SK-N-DZ (cell line): ENCODE measurements at places on chromosomes 3 and 15.
A peak's percentile ranks its signal among the peaks of the same experiment; 100 is the strongest.

DNA sequence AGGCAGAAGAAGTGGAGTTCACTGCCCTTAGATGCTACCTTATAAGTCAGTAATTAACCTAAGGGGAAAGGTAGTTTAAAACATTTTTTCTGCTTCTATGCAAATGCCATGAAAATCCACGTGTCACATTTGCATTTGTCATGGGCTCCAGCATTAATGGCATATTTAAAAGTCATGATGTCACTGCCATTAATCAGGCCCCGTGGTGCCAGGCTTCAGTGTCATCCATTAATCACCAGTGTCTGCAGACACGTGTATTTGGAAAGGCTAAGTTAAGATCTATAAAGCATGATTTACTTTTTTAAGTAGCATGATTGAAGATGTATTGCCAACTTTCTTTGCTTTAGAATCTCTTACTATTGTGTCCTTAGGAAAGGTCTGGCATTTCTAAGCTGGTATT is 857.8 kb downstream of the TUSC7 start:
- DNase-seq = no peak

- no peak for DNase-seq
Measured at GRCh38 chr3:39295184-39295775, 15.4 kb upstream of the CX3CR1 start.

DNA sequence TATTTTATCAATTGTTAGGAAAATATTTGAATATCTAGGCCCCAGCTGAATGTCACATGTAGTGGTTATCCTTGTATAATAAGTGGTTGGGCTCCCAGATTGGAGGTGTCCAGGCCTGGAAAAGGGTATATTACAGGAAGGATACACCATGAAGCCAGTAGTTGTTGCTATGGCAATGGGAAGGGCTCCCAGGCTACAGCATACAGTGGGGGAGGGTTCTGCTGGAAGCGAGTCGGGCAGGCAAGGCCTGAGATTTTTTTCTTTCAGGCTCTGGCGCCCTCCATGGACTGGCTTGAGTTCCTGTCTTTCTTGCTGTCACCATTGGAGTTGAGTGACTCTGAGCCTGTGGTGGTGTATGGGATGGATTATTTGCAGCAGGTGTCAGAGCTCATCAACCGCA is 8.9 kb downstream of the ECE2 start:
- peak; percentile 88 for DNase-seq

- no peak for DNase-seq
Measured at GRCh38 chr3:159775372-159775961, 213.2 kb upstream of the IL12A start.

DNA sequence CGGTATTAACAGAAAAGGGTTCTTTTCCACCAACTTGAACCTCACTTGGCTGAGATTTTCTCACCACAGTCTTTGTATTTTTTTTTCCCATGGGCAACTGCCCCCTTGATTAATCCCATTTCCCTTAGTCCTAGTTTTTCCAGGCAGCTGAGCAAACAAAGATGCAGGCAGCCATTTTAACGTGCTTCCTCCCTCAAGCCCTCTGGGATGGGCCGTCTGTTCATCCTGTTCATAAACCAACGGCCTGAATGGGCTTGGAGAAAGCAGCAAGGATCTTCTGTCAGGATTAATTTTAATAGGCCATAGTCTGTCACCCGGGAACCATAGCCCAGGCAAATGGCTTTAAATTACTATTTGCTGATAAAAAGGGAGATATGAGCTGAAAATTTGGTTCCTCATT is 10.4 kb upstream of the POLR2M start:
- DNase-seq = peak; percentile 34

- DNase-seq = no peak
Measured at GRCh38 chr3:194064380-194065332, 71.3 kb upstream of the HES1 start.

- DNase-seq = peak; percentile 11
Measured at GRCh38 chr15:20340331-20340811, 201.2 kb downstream of the GOLGA6L6 start.

GRCh38 chr15:57356636-57357035 is 19.7 kb upstream of the CGNL1 start:
- DNase-seq = no peak

DNA sequence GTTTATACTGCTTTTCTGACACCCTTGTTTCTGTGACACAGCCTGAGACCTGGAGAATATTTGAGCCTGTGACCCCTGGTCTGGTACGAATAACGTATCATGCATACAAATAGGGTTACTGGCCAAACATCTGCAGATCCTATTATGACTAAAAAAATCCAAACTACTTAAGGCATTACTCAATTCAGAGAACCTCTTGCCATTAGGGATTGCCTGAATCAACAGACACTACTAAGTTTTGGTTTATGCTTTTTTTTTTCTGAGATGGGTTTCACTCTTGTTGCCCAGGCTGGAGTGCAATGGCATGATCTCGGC is 35.4 kb downstream of the OSBPL10 start:
- DNase-seq = no peak

DNA sequence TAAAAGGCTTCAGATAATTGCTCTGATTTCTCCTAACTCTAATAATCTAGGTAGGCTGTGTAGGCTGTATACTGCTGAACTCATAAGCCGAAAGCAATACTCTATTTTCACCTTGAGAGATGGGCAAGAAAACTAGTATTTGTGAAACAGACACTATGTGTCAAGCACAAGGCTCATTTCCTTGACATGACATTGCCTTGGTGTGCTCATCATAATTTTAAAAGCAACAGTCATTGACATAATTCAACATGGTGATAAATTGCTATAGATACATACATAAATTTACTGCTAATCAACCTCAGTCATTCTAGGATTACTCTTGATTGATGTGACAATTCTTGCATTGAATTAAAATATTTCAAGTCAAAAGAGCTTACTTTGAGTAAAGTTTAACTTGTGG is 304.7 kb downstream of the CNTN3 start:
- DNase-seq = no peak

DNA sequence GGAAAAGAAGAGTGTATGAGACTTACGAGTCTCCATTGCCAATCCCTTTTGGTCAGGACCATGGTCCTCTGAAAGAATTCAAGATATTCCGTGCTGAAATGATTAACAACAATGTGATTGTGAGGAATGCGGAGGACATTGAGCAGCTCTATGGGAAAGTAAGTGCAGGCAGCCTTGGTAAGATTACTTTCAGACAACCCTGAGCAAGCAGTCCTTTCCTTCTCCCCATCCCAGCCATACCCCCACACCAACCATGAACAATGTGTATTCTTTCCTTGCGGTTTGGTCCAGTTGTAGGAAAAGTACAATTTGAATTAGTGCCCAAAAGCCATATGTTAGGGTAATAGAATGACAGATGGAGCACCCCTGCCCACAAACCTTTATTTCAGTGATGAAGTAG is 5.6 kb downstream of the TSEN2 start:
- DNase-seq = no peak

- DNase-seq = no peak
Measured at GRCh38 chr15:101295607-101296161, 636 bp upstream of the SNRPA1 start.

GRCh38 chr15:63484433-63485186 is 19.8 kb upstream of the USP3 start:
- no peak for DNase-seq

DNA sequence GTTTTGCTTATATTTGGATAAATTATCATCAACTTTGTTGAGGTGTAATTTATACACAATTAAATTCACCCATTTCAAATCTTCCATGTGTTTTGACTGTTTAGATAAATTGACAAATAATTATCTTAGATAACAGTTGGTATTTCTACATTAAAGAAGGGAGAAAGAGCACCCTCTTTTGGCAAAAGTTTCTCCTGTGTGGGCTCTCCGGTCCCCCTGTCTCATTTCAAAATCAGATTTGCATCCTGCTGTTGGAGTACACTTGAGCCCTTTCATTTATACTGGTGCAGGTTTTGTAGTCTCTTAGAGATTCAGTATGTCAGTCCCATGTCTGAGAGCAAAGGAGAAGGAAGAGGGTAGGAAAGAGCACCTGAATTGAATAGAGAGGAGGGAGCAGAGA is 49.4 kb downstream of the NKIRAS1 start:
- DNase-seq = no peak

DNA sequence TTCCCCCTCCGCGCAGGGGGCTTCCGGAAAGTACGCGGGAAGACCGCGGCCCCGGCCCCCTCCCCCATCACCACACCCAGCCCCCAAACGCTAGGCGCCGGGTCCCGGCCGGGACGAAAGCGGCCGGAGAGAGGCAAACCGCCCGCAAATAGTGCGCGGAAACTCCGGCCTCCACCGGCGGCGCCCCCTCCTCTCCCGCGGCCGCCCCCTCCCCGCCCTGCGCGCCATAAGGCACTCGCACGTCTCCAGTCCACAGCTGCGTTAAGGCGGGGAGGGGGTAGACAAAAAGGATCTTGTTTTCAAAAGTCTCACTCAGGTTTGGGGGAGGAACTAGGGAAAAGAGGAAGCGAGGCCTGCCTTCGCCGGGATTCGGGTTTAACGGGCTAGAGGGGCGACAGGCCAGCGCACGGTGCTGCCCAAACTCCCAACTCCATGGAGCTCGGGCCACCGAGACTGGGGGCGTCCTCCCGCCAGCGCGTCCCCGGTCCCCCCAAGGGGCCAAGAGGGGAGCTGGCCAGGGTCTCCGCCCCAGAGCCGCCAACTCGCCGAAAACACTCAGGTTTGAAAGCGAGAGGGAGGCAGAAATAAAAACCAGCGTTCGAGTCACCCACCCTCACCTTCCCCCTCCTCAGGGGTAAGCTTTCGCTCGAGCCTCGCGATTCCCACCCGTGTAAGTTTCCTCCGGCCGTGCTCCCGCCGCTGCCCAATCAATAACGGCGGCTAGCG is 1.8 kb downstream of the ANP32A start:
- peak; percentile 26 for DNase-seq

DNA sequence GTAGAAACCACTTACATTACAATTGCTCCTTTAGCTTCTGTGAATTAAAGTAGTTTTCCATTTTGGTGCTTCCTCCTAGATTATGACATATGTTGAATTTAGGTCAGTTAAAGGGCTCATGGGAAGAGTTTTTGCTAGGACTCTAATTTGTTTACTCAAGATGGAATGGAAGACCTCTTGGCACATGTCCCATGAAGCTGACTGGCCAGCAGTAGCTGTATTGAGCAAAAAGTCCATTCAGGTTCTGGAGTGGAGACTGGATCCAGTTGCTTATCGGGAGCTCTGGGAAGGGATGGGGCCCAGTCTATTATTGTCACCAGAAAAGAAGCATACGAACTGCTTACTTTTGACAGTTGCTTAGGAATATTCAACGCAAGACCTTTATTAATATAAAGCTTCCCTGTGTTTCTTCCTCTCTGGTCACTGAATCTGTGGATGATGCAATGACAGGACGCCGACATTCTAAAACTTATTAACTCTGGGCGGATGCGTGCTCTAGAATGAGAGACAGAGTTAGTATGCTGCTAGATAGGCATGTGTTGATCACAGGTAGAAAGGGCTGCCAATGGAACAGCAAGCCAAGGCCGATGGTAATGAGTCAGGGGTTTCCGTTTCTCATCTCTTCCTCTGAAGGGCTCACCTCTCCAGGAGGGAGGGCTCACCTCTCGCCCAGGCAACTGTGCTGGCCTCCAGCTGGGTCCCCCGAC is 155.8 kb downstream of the NR1D2 start:
- no peak for DNase-seq

- DNase-seq = no peak
Measured at GRCh38 chr15:101252836-101253235, 988 bp upstream of the CHSY1 start.

DNA sequence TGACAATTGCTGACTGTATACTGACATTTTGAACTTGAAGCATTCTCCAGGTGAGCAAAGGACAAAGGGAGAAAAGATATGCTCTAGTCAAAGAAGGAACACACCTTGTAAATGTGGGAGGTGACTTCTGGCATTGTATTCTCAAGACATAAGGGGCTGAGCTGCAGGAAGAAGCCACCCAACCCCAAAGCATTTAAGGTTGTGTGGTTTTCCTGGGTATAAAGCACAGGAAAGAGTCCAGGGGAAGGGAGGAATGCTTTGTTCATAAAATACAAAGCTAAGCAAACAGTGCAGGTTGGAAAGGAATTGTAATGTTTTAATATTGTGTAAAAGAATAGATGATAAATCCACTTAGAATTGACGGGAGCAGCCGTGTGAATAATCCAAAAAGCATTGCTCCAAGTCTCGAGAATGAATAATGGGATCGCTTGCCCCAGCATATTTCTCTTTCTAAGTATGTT is 102.4 kb upstream of the LRIG1 start:
- no peak for DNase-seq

DNA sequence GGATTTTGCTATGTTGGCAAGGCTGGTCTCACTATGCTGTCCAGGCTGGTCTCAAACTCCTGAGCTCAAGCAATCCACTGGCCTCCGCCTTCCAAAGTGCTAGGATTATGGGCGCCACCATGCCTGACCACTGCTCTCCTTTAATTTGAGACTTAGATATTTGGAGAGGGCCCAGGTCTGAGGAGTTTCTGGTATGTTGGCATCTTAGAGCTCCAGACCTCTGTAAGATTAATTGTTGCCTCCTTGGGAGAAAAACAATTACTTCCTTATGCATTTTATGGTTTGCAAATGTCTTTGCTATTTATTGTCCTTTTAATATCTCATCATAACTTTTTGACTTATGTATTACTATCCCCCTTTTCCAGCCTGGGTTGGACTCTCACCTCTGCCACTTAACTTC is 2.9 kb downstream of the ZNF774 start:
- no peak for DNase-seq

DNA sequence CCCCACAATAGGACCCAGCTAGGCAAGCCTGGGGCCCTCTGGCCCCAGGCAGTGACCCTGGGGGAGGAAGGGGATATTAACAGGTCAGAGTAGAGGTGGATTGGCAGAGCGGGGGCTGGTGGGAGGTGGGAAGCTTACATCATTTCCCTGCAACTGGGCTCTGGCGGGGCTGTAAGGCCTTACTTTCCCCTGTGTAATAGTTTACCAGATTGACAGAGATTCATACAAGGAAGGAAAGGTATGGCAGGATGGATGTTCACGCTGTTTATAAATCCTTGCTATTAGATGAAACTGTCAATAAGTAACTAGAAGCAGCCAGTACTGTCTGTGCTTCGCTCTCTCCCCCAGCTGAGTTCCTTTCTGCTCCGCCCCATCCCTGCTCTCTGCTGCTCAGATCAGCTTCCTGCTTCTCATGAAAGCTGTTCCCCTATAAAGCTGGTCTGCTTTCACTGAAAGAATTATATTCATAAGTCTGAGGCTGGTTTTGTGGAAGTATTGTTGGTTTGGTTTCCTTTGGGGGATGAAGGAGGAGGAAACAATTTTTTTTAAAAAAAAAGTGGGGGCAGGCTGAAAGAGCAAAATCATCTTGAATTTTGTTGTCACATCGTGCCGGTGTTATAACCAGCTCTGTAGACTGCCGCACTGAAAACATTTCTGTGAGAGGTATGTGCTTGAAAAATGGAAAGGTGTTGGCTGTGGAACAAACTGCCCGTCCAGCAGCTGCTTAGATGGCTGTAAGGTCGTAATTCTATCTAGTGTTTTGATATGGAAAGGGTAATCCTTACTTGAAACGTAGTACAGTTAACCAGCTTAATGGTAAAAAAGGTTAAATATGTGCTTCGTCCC is 76.4 kb downstream of the BBX start:
- no peak for DNase-seq

GRCh38 chr15:69478259-69478781 is 25.7 kb downstream of the RPLP1 start:
- peak; percentile 81 for DNase-seq

GRCh38 chr15:43872416-43873020 is 45.7 kb downstream of the WDR76 start:
- DNase-seq = peak; percentile 69

GRCh38 chr3:15440891-15441290 is 13.5 kb downstream of the EAF1 start:
- no peak for DNase-seq

GRCh38 chr3:58630076-58630709 is 36.4 kb downstream of the FAM3D start:
- DNase-seq = peak; percentile 61
